ENCODE measurements at places on chromosomes 2 and 18. TPM values are rescaled to one million over a fixed set of nuclear protein-coding genes. Genes with fewer than 3 reads are reported as not detected.

Gene FOXI3
- 0.05 TPM for polyA plus RNA-seq

Gene MARCHF4
- polyA plus RNA-seq, result 0.04 TPM

Gene BCL2
- 13.1 TPM for polyA plus RNA-seq

- DNase-seq, result no peak
Measured at GRCh38 chr18:42742969-42743368, 372.5 kb downstream of the RIT2 start.

Gene ST6GAL2
- polyA plus RNA-seq, result 2.5 TPM

GRCh38 chr2:195094330-195094729 lies 562.7 kb upstream of the SLC39A10 start:
- DNase-seq, result no peak

GRCh38 chr2:1339388-1340140 lies 73.7 kb upstream of the TPO start:
- DNase-seq, result no peak

Gene ELOA2
- polyA plus RNA-seq, result not detected

- no peak for DNase-seq
Measured at GRCh38 chr2:16632598-16632997, 33.0 kb downstream of the CYRIA start.

- no peak for DNase-seq
Measured at GRCh38 chr2:123448801-123449200, 576.3 kb upstream of the CNTNAP5 start.

Gene SLC16A14
- 2.0 TPM for polyA plus RNA-seq

- DNase-seq, result no peak
Measured at GRCh38 chr2:71951083-71951468, 196.6 kb downstream of the CYP26B1 start.

DNA sequence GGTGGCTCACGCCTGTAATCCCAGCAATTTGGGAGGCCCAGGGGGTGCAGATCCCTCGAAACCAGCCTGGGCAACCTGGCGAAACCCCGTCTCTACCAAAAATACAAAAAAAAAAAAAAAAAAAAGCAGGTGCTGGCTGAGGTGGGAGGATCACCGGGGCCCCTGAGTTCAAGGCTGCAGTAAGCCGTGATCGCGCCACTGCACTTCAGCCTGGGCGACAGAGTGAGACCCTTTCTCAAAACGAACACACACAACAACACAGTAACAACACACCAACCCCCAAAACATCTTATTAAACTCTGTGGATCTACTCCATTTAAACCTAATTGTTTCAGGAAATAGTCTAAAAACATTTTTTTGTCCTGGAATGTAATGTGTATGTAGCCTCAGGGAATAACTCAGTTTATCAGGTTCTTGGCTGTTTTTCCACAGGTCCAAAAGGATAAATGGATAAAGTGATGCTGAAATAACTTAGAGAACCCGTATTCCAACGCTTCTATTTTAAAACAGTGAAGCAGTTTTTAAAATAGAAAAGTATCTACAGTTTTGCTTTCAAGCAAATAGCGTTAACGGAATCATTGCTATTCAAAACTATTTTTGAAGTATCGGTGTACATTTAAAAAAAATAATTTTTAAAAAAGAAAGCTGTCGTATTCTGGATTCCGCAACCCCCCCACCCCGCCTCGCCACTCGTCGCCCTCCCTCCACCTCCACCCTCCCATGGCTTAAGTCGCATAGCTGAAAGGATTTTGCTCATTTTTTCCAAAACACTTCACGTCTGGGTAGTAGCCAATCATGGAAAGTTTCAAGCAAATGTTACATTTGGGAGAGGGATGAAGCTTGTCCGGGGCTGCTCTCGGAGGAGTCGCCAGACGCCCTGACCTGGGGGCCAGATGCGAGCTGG lies 895 bp upstream of the GLS start:
- DNase-seq, result peak; percentile 69

DNA sequence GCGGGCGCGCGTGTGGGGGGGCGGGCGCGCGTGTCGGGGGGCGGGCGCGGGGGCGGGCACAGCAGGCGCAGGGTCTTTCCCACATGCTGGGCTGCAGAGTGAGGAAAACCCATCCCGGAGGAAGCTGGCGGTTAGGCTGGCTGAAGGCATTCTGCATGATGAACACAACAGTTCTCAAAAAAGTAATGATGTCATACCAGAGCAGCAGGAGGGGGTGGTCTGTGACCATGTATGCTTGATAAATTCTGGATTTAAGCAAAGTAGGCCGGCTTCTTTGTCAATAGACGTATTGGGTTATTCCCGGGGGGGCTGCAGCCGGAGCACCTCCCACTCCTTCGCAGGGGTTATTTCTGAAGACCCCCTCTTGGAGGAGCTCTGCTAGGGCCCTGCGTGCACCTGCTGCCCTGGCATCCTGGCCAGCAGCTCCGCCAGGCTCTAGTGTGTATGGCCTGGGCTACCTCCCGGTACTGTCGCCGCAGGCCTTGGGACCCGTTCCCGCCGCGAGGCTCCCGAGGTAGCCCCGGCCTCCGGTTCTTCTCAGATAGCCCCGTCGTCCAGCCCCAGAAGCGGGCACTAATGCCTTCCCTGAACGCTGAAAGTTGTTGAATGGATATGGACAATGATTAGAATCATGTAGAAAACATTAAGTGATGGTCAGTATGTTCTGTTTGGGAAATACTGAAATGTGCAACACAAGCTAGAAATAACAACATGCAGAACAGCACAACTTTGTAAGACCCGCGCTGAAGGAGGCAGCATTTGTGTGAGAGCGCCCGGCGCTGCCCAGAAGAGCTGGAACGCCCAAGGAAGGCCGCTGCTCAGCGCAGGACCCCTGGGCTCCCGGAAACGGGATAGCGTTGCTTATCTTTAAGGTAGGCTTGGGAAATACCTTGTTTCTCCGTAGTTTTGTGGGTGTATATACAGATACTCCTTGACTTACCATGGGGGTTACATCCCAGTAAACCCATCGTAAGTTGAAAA lies 101.4 kb upstream of the RAB6C start:
- no peak for DNase-seq

Measured in forelimb muscle (tissue), 1 donor.